ENCODE measurements at places on chromosomes 2 and 18.

DNA sequence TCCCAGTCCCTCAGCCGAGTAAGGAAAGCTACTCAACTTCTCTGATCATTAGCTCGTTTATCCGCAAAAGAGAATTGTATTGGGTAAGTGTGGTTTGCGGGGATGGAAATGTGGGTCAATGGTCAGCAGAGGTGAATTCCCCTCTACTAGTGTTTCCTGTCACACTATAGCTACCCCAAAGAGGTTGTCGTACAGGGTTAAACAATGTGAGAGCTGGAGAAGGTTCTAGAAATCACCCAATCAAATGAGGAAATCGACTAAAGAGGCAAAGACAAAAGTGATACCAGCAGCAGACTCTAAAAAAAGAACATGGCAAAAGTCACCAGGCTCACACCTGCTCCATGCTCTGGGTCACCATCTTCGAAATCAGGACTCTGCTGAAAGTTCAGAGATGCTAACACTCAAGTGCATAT is 144.7 kb upstream of the ITGA4 start:
- DNase-seq = no peak

DNA sequence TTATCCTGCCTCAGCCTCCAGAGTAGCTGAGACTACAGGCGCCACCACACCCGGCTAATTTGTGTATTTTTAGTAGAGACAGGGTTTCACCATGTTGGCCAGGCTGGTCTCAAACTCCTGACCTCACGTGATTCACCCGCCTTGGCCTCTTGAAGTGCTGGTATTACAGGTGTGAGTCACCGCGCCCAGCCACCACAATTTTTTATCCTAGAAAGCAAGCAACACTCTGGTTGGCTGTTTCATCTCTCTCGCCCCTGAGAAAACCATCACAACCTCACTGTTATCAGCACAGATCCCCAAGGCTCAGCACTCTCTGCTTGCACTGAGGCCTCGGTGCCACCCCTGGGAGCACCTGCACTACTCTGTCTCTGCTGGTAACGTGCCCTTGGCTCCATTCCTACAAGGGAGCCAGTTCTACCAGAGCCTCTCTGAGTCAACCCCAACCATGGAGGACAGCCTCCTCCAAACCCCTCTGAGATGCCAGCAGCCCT is 134.8 kb upstream of the AGAP1 start:
- no peak for DNase-seq

DNA sequence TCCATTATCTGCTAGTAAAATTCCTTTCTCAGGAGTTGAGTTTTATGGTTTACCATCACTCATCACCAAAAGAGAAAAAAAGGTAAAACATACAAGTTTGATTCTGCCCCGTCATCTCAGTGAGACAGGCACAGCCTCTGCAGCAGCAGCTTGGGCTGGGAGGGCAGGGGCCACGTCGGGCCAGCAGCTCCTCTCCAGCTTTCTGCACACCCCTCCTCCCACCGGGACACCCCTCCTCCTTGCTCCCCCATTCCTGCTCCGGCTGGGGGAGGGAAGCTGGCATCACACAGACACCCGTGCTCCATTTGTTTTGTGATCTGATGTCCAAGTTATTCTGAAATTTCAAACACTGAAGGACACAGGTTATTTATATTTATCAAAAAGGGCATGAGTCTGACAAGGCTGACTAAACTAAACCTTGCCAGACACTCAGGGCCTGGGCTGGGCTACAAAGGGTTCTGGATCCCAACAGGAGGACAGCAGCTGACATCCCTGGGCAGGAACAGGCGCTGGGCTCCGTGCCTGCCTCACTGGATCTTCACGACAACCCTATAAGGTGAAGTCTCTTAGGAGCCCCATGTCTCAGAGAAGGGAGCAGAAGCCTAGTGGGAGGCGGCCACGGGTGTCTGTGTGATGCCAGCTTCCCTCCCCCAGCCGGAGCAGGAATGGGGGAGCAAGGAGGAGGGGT is 71.4 kb downstream of the HDAC4 start:
- DNase-seq = no peak

GRCh38 chr2:239523147-239523953 is 122.5 kb upstream of the HDAC4 start:
- DNase-seq = no peak

GRCh38 chr2:10124538-10125045 is 2.1 kb downstream of the RRM2 start:
- no peak for DNase-seq

DNA sequence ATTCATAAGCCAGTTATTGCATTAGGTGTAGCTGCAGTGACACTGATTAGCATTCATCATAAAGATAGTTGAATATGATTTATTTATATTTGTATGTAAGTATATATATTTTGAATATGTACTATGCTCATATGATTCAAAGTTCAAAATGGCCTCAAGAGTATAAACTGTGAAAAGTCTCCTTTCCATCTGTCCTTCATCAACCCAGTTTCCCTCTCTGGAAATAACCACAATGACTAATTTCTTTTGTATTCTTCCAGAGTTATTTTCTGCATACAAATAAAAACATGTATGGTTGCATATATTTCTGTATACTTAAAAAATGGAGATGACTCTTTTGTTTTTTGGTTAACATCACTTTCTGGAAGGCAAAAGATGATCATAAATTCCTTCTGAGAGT is 95.2 kb downstream of the CAMKMT start:
- no peak for DNase-seq

- no peak for DNase-seq
Observed at GRCh38 chr2:12704378-12704777, 12.4 kb upstream of the TRIB2 start.

- DNase-seq = no peak
Observed at GRCh38 chr2:12399240-12399639, 317.5 kb upstream of the TRIB2 start.

GRCh38 chr2:5826979-5827655 is 134.9 kb downstream of the SOX11 start:
- DNase-seq = no peak

DNA sequence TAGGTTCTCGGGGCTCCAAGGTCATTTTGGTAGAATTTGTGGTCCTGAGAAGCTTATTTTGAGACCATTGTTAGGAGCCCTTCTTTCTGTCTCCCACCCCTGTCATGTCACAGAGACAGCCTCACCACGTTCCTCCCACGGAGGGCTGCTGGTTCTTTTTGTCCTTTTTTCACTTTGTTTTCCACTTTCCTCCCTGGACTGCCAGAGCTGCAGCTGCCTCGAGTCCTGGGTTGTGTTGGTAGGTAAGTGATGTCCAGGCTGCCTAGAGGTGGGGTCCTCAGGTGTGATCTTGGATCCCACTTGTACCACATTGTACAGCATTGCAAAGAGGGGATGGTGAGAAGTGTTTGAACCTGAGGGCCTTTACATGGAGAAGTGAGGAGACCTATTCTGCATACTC is 130.2 kb upstream of the EML6 start:
- DNase-seq = no peak

- DNase-seq = no peak
Observed at GRCh38 chr2:134738141-134738870, 19.5 kb upstream of the TMEM163 start.

DNA sequence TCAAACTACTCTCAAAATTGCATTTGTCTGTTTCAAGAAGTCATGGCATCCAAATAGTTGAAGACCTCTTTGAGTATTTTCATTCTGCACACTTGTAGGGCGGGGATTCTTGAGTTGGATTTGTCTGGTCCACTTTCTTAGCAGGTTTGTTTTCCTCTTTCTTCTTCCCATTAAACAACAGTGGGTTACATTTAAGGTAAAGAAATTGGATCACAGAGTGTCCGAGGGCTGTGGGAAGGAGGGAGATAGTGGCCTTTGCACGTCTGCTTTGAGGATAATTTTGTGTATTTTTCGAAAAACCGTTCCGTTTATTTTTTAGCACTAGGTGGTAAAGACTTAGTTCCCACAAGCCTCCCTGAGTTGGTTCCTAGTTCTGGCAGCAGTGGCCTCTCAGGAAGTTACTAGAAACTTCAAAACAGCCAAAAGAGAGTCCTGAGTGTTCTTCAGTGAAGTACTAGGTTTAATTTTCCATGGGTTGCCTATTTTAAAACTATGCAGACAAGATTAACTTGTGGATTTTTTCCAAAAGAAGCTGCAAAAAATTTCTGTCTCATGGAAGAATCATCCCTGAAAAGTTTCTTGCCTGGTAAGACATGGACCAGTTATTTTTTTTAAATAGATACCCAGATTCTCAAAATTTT is 107.9 kb downstream of the CDC42EP3 start:
- DNase-seq = no peak

GRCh38 chr18:2890606-2891005 is 43.8 kb downstream of the EMILIN2 start:
- no peak for DNase-seq

All from cerebellar nuclear complex (tissue), 1 donor.